Activated T-cell treated with anti-CD3 and anti-CD28 coated beads for 4 hours (primary cell): ENCODE measurements at places on chromosomes 6 and 20.

- peak; percentile 76 for DNase-seq
Observed at GRCh38 chr6:36623547-36624459, 29.6 kb downstream of the SRSF3 start.

DNA sequence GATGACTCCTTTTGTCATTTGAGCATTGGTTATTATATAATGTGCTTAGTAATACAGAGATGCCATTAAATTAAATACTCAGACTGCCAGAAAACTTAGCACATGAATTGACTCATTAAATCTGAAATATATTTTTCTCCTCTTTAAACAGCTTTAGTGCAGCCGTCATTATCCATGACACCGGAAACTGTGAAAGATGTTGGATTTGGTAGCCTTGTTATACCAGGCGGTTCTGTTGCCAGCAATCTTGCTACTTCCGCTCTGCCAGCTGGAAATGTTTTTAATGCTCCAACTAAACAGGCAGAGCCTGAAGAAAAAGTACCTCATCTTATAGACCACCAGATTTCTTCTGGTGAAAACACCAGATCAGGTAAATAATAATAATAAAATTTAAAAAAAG, 97.6 kb downstream of the SCAF8 start:
- DNase-seq = no peak

DNA sequence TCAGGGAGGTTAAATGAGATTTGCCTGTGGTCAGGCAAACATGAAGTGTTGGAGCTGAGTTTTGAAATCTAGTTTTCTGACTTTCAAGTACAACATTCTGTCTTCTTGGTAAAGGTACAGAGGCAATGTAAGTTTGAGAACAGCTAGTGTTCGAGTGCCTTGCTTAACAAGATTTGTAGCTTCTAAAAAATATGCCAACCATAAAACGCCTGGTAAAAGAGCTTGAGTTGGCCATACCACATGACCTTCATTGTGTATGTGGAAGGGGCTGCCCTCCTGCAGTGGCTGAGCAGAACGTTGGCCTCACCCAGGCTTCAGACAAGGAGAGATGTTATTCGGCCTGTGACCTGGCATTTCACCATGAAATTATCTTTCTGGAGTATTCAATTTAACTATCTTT, 86.5 kb downstream of the MAP7 start:
- DNase-seq = no peak

GRCh38 chr6:21049572-21049971, 515.3 kb downstream of the CDKAL1 start:
- DNase-seq = no peak

DNA sequence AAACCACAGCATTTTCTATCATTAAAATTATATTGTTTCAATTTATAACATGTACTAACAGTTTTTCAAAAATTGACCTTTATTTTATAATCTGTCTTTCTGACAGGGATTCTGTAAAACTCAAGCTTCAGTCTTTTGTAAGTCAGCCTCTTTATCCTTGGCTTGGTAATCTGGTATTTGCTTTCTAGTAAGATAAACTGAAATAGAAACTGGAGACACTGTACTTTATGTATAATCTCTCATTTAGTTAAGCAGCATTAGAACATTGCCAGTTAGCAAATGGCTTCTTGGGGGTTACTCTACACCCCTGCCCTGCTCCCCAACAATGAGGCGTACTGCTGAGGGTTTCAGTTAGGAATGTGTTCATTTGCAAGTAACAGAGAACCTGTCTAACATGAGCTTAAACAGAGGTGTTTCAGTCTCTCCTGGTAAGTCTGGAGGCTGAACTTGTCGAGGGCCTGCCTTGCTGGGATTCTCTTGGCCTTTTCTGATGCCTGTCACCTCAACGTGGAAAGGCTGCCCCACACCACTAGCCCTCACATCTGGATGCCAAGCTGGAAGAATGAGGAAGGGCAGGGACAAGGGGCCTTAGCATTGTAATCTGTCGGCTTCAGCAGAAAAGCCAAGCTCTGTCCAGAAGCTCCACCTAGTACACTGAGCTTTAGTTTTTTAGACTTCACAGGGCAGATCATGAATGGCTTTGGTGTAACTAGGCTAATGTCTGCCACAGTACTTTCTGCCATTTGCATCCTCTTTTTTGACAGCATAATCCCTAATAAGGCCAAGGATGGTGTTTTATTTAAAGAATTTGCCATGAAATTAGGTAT, 34.8 kb downstream of the SH3BGRL2 start:
- no peak for DNase-seq

GRCh38 chr6:109523478-109523877, 40.5 kb upstream of the ZBTB24 start:
- no peak for DNase-seq

- no peak for DNase-seq
Observed at GRCh38 chr6:157403686-157404051, 22.7 kb downstream of the ZDHHC14 start.
